ENCODE measurements at places on chromosomes 7 and 10. TPM values are rescaled to one million over a fixed set of nuclear protein-coding genes. Genes with fewer than 3 reads are reported as not detected.

- peaks cover 19% of the 10 kb centered on the region for H3K4me1 ChIP-seq
- no peak overlapping the region for H3K4me3 ChIP-seq
- DNase-seq = no peak
- no peak overlapping the region for H3K27ac ChIP-seq
Measured at GRCh38 chr10:52682766-52683165, 89.8 kb downstream of the MBL2 start.

GRCh38 chr7:73668103-73668885 lies 663 bp downstream of the VPS37D start:
- peaks cover 7% of the 10 kb centered on the region for H3K4me1 ChIP-seq
- H3K27ac ChIP-seq = no peak overlapping the region
- H3K4me3 ChIP-seq = peak overlapping the region; percentile 98
- no peaks in the 10 kb centered on the region for H3K36me3 ChIP-seq
- no peaks in the 10 kb centered on the region for H3K27me3 ChIP-seq
- peak; percentile 20 for DNase-seq

DNA sequence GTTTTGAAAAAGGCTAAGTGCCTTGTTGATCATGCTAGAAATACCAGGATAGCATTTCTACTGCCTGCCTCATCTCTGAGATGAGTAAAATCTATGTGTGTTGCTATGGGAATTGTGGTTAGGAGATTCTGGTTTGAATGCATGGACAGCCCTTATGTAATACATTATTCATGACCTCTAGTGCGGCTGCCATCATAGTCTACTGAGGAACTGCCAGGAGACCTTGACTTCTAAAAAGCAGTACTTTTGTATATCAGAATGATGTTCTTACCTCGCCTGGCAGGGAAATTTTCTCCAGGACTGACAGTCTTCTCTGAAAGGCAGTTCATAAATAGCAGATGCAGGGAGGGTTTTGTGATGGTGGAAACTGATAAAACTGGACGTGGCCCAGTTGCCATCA lies 248.5 kb downstream of the NSUN6 start:
- H3K27ac ChIP-seq = no peak overlapping the region
- no peak for DNase-seq
- no peaks in the 10 kb centered on the region for H3K27me3 ChIP-seq
- H3K4me1 ChIP-seq = peaks cover 20% of the 10 kb centered on the region
- H3K4me3 ChIP-seq = no peak overlapping the region

DNA sequence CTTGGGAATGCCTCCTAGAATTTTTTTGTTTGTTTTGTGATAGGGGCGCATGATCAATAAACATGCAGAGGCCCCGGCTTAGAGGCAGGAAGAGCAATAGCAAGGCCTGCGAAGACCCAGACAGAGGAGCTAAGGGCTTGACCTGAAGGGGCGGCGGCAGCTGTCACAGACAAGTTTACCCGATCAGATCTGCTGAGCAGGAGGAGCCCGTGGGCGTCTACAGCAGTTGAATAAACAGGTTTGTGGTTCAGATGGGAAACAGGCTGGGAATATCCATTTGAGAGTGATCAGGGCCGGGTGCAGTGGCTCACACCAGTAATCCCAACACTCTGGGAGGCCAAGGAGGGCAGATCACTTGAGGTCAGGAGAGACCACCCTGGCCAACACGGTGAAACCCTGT lies 126.0 kb upstream of the CALN1 start:
- no peak overlapping the region for H3K27ac ChIP-seq
- no peak for DNase-seq
- H3K4me3 ChIP-seq = no peak overlapping the region
- H3K4me1 ChIP-seq = no peaks in the 10 kb centered on the region
- H3K27me3 ChIP-seq = no peaks in the 10 kb centered on the region

DNA sequence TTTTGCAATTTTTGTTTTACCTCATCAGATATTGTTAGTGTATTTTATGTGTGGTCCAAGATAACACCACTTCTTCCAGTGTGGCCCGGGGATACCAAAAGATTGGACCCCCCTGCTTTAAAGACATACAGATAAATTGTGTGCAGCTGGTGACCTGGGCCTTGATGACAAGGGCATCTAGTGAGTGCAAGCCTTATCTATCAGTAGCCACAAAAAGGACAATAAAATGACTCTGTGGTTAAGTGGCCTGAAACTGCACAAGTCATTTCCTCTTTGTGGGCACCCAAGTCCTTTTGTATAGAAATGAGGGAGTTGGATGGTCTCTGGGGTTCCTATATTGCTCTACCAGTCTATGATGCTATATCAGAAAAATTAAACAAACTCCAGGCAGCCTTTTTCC lies 98.1 kb downstream of the PARD3 start:
- no peak overlapping the region for H3K4me3 ChIP-seq
- H3K27me3 ChIP-seq = no peaks in the 10 kb centered on the region
- no peak overlapping the region for H3K27ac ChIP-seq
- no peak for DNase-seq
- H3K4me1 ChIP-seq = peaks cover 3% of the 10 kb centered on the region
- no peaks in the 10 kb centered on the region for H3K36me3 ChIP-seq

GRCh38 chr7:128841921-128842673 lies 11.9 kb downstream of the FLNC start:
- H3K4me1 ChIP-seq = no peaks in the 10 kb centered on the region
- peak overlapping the region; percentile 26 for H3K27ac ChIP-seq

GRCh38 chr10:119942973-119943372 lies 50.4 kb downstream of the SEC23IP start:
- peaks cover 26% of the 10 kb centered on the region for H3K36me3 ChIP-seq
- H3K27ac ChIP-seq = no peak overlapping the region
- H3K4me1 ChIP-seq = no peaks in the 10 kb centered on the region
- no peaks in the 10 kb centered on the region for H3K27me3 ChIP-seq
- DNase-seq = no peak

DNA sequence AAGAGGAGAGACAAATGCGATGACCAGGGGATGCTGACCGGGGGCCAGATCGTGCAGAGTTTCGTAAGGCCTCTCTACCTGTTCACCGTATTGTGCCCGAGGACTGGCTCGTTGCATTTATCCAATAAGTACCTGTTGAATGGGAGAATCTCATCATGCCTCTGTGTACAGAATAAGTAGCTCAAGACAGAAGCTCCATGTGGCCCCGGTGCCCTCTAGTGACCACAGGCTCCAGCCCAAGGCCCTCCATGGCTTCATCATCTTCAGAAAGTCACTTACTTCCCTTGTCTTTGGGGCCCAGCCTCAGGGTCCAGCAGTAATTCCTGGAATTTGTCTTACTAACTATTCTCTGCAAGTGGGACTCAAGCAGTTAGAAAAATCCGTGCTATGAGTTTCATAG lies 151.0 kb downstream of the CHN2 start:
- peak; percentile 63 for DNase-seq
- H3K27me3 ChIP-seq = peaks cover 12% of the 10 kb centered on the region
- H3K4me1 ChIP-seq = no peaks in the 10 kb centered on the region
- no peaks in the 10 kb centered on the region for H3K36me3 ChIP-seq
- no peak overlapping the region for H3K4me3 ChIP-seq

- DNase-seq = no peak
- no peaks in the 10 kb centered on the region for H3K27me3 ChIP-seq
- H3K27ac ChIP-seq = no peak overlapping the region
- H3K4me1 ChIP-seq = peaks cover 8% of the 10 kb centered on the region
- H3K4me3 ChIP-seq = no peak overlapping the region
- H3K36me3 ChIP-seq = peaks cover 54% of the 10 kb centered on the region
Measured at GRCh38 chr10:812787-813186, 118.7 kb downstream of the LARP4B start.

DNA sequence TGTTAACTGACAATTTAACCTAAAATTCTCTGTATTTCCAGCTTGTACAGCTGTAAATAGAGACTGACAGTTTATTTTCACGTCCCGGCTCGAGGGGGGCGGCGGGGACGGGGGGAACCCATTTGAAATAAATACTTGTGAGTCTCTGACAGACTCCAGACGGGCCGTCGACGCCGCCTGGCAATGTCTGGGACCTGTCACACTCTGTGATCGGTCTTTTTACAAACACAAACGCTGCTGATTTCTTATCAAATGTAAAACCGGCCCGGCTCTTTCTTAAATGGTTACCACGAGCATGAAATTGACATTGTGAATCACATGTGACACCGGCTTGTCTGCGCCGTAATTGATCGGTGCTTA lies 57.0 kb downstream of the UNCX start:
- H3K4me3 ChIP-seq = peak overlapping the region; percentile 17
- no peaks in the 10 kb centered on the region for H3K27me3 ChIP-seq
- peak overlapping the region; percentile 76 for H3K27ac ChIP-seq
- no peaks in the 10 kb centered on the region for H3K36me3 ChIP-seq

DNA sequence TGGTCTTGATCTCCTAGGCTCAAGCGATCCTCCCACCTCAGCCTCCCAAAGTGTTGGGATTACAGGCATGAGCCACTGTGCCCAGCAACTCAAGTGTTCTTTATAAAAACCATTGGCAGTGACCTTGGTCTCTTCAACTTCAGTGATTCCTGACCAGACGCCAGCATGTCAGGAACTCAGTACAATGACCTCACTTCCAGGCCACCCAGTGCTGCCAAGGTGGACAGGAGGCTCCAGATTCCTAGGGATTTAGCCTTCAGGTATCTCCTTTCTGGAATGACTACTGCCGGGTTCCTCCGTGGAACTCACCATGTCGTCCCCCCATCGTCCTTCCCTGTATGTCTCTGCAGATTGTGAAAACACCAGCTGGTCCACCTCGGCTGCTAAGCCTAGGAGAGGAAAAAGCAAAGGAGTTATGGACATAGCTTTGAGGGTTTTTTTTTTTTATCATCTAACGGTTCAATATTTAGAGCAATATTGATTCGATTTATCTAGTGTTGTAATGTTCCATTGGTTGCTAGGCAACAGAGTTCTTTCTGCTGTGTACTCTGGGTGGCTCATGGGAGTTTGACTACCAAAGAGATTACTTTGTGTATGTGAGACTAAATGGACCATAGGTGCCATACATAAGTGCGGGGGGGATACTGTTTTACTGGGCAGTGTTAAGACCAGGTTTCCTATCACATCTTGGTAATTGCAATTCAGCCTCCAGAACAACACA lies 425.8 kb upstream of the AUTS2 start:
- no peak overlapping the region for H3K4me3 ChIP-seq
- no peaks in the 10 kb centered on the region for H3K4me1 ChIP-seq
- DNase-seq = no peak

DNA sequence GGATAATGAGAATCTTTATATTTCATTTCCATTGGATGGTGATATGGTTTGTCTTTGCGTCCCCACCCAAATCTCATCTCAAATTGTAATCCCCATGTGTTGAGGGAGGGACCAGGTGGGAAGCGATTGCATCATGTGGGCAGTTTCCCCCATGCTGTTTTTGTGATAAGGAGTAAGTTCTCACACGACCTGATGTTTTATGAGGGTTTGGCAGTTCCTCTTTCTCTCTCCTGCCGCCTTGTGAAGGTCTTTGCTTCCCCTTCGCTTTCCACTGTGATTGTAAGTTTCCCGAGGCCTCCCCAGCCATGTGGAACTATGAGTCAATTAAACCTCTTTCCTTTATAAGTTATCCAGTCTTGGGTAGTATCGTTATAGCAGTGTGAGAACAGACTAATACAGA lies 59.4 kb downstream of the MTPN start:
- no peak for DNase-seq
- H3K4me3 ChIP-seq = no peak overlapping the region
- no peaks in the 10 kb centered on the region for H3K36me3 ChIP-seq
- H3K27me3 ChIP-seq = no peaks in the 10 kb centered on the region
- no peak overlapping the region for H3K27ac ChIP-seq

DNA sequence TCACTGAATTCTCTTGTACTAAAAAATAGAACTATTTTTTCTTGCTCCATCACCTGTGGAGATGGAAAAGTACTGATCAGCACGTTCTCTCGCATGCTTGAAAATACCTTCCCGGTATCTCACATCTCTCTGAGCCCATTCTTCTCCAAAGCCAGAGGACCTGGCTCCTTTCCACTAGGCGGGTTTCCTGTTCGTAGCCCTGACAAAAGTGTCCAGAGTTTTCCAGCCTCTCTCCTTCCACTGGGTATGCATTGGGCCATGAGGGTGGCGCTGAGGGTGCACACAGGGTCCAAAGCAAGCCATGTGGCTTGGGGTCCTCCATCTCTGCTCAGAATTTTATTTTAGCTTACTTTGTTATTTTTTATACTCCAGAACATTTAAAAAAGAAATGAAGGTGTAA lies 16.3 kb upstream of the SRGN start:
- H3K27ac ChIP-seq = no peak overlapping the region
- no peaks in the 10 kb centered on the region for H3K4me1 ChIP-seq
- H3K27me3 ChIP-seq = no peaks in the 10 kb centered on the region
- no peak for DNase-seq
- H3K36me3 ChIP-seq = no peaks in the 10 kb centered on the region
- no peak overlapping the region for H3K4me3 ChIP-seq

GRCh38 chr7:101823596-101823995 lies 6.2 kb downstream of the CUX1 start:
- H3K4me3 ChIP-seq = no peak overlapping the region
- no peaks in the 10 kb centered on the region for H3K36me3 ChIP-seq
- H3K27me3 ChIP-seq = no peaks in the 10 kb centered on the region
- DNase-seq = peak; percentile 58
- H3K4me1 ChIP-seq = peaks cover 34% of the 10 kb centered on the region

DNA sequence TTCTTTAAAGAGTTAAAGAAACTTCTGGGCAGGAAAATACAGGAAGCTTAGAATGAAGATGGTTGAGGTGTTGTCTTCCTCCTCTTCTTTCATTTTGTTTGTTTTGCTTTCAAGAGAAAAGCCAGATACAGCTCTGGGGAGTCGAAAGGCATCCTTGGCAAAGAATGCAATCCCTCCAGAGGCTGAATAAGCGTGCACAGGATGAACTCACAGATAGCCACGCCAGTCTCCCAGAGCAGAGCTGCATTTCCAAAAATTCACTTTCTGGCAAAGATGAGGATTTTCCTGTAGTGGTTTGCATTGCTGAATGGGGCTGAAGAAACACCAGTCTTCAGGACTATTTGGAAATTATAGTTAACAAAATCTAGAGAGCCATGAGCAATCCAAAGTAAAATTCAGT lies 336.4 kb downstream of the NRG3 start:
- no peak overlapping the region for H3K27ac ChIP-seq
- no peak overlapping the region for H3K4me3 ChIP-seq
- no peaks in the 10 kb centered on the region for H3K4me1 ChIP-seq
- DNase-seq = peak; percentile 15
- no peaks in the 10 kb centered on the region for H3K36me3 ChIP-seq

GRCh38 chr7:147541261-147541660 lies 1049.3 kb upstream of the C7orf33 start:
- no peak for DNase-seq
- H3K36me3 ChIP-seq = no peaks in the 10 kb centered on the region
- no peak overlapping the region for H3K4me3 ChIP-seq
- H3K27me3 ChIP-seq = no peaks in the 10 kb centered on the region

DENND2A gene
- polyA plus RNA-seq = 18.2 TPM

FAS gene
- polyA plus RNA-seq = 0.77 TPM

RAMP3 gene
- polyA plus RNA-seq = not detected

PI4K2A gene
- 20.1 TPM for polyA plus RNA-seq

TSC22D4 gene
- polyA plus RNA-seq = 91.9 TPM

EN2 gene
- not detected for polyA plus RNA-seq

TDRD1 gene
- not detected for polyA plus RNA-seq

SPDYE16 gene
- polyA plus RNA-seq = 0.87 TPM

GSTO2 gene
- 5.1 TPM for polyA plus RNA-seq

ATOH7 gene
- 0.50 TPM for polyA plus RNA-seq

VWDE gene
- 104 TPM for polyA plus RNA-seq

IFIT1 gene
- polyA plus RNA-seq = 24.4 TPM
